ENCODE measurements at places on chromosomes 3 and 15. TPM values are rescaled to one million over a fixed set of nuclear protein-coding genes. Genes with fewer than 3 reads are reported as not detected.

GRCh38 chr3:184314363-184314699 is at the start of gene EIF4G1:
Gene EIF4G1, plus strand, starts transcription at chr3:184314606. Its CDS starts 1,191 bp downstream, at chr3:184315797.
- no peaks in the 10 kb centered on the region for H3K27me3 ChIP-seq
- H3K4me1 ChIP-seq, result peaks cover 27% of the 10 kb centered on the region
- peak within 1 kb of the TSS; percentile 88 for H3K27ac ChIP-seq
- H3K36me3 ChIP-seq, result peaks cover 42% of the 10 kb centered on the region
- DNase-seq, result peak; percentile 89
- H3K4me3 ChIP-seq, result peak within 1 kb of the TSS; percentile 87

Gene STRIT1
- not detected for total RNA-seq

Gene PTPRG
- total RNA-seq, result 54.5 TPM

DNA sequence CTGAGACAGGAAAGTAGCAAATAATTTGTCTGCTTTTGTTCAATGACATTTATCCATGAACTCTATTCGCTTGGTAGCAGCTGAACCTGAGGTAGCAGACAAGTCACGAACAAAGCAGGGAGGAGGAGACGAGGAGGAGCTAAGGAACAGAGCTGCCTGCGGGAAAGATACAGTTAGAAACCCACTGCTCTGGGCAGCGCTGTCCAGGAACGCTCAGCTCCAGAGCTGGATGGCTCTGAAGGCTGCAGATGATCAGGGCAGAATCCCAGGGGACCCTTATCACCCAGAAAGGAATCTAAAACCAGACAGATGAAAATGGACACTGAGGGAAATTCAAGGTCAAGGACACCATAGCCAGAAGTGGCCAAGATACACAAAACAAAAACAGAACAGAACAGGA is 257.8 kb downstream of the CD47 start:
- H3K36me3 ChIP-seq, result no peaks in the 10 kb centered on the region
- no peaks in the 10 kb centered on the region for H3K27me3 ChIP-seq
- no peak overlapping the region for H3K4me3 ChIP-seq
- no peak for DNase-seq
- H3K27ac ChIP-seq, result no peak overlapping the region

- H3K27me3 ChIP-seq, result no peaks in the 10 kb centered on the region
- H3K4me1 ChIP-seq, result no peaks in the 10 kb centered on the region
- H3K36me3 ChIP-seq, result no peaks in the 10 kb centered on the region
These were observed 12.2 kb downstream of the EIF4E3 start for GRCh38 chr3:71713041-71713440.

Measured in MCF 10A (cell line).